HEK293T (cell line): ENCODE measurements at places on chromosomes 16 and 17.
A peak's percentile ranks its signal among the peaks of the same experiment; 100 is the strongest.

GRCh38 chr16:391885-392335 lies 5.1 kb upstream of the NME4 start:
- DNase-seq, result peak; percentile 79

- no peak for DNase-seq
Measured at GRCh38 chr17:79890706-79891105, 51.5 kb upstream of the CBX4 start.

DNA sequence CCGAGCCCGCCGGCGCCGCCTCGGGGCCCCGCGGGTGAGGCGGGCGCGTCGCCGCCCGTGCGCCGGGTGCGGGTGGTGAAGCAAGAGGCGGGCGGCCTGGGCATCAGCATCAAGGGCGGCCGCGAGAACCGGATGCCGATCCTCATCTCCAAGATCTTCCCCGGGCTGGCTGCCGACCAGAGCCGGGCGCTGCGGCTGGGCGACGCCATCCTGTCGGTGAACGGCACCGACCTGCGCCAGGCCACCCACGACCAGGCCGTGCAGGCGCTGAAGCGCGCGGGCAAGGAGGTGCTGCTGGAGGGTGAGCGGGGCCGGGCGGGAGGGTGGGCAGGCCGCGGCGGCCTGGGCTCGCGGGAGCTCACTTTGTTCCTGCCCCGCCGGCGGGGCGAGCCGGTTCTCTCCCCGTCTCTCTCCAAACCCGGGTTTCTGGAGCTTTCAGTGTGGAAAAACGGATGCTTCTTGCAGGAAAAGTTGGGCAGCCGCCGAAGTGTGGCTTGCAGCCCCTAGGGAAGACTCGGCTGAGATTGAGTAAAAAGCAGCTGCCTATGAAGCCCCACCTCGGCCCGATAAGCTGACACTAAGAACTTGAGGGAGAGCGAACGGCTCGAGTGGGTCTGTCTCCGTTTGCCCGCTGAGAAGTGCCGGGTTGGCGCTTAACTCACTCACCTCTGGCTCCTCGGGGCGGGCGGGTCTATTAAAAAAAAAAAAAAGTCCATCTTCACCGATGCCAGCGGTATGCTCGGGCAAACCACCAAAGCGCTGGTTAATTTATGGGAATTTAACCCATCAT lies 677 bp downstream of the SNTB2 start:
- DNase-seq, result peak; percentile 42

GRCh38 chr16:65318138-65318537 lies 196.3 kb upstream of the CDH11 start:
- no peak for DNase-seq
